ENCODE measurements at places on chromosomes 1 and 21.

- no peaks in the 10 kb centered on the region for H3K27me3 ChIP-seq
- no peak overlapping the region for H3K4me3 ChIP-seq
- no peak overlapping the region for H3K27ac ChIP-seq
- DNase-seq = no peak
These were observed 21.8 kb downstream of the CHD1L start for GRCh38 chr1:147264158-147264768.

GRCh38 chr1:170734412-170735175, 70.7 kb downstream of the PRRX1 start:
- no peak overlapping the region for H3K4me3 ChIP-seq
- H3K36me3 ChIP-seq = no peaks in the 10 kb centered on the region
- H3K27ac ChIP-seq = no peak overlapping the region
- H3K4me1 ChIP-seq = no peaks in the 10 kb centered on the region
- no peak for DNase-seq
- H3K27me3 ChIP-seq = no peaks in the 10 kb centered on the region

- no peaks in the 10 kb centered on the region for H3K27me3 ChIP-seq
- no peak overlapping the region for H3K4me3 ChIP-seq
- no peaks in the 10 kb centered on the region for H3K36me3 ChIP-seq
- no peak overlapping the region for H3K27ac ChIP-seq
These were observed 157.3 kb downstream of the NTMT2 start for GRCh38 chr1:170303034-170303433.

GRCh38 chr1:94620345-94621031, 78.9 kb upstream of the F3 start:
- no peak overlapping the region for H3K4me3 ChIP-seq
- no peak overlapping the region for H3K27ac ChIP-seq
- H3K36me3 ChIP-seq = no peaks in the 10 kb centered on the region

- H3K36me3 ChIP-seq = peaks cover 9% of the 10 kb centered on the region
- no peak overlapping the region for H3K4me3 ChIP-seq
- H3K27me3 ChIP-seq = no peaks in the 10 kb centered on the region
- peaks cover 30% of the 10 kb centered on the region for H3K4me1 ChIP-seq
These were observed 27.5 kb downstream of the SLC2A1 start for GRCh38 chr1:42931108-42931539.

GRCh38 chr1:168565825-168566224, 10.6 kb upstream of the XCL1 start:
- H3K27me3 ChIP-seq = no peaks in the 10 kb centered on the region
- no peak for DNase-seq
- no peak overlapping the region for H3K27ac ChIP-seq

- H3K4me3 ChIP-seq = no peak overlapping the region
- no peaks in the 10 kb centered on the region for H3K27me3 ChIP-seq
- peaks cover 11% of the 10 kb centered on the region for H3K36me3 ChIP-seq
- H3K27ac ChIP-seq = no peak overlapping the region
- DNase-seq = no peak
- no peaks in the 10 kb centered on the region for H3K4me1 ChIP-seq
These were observed 6.5 kb downstream of the TDRKH start for GRCh38 chr1:151783796-151784195.

DNA sequence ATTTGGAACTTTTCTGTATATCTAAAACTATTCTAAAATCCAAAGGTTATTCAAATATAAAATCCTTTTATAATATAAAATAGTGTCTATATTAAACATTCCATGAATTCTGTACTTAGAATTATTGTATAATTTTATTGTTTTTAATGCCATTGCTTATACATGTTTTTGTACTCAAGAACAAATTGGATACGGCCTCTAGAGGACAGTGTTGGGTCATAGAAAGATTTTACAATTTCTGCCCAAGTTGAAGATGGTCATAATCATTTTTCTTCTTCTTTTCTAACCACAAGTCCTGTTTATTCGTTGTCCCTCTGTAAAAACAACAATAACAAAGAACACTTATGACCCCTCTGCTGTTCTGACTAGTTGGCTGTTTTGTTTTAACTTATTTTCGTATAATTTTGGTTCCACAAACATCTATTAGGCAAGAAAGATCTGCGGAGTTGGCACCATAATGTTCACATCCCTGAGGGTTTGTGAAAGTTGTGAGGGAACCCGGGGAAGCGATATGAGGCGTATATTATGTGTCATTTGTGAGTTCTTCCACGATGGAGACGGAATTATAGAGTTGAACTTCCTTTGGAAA, 75.7 kb upstream of the KIF26B start:
- H3K36me3 ChIP-seq = no peaks in the 10 kb centered on the region
- no peaks in the 10 kb centered on the region for H3K4me1 ChIP-seq
- H3K4me3 ChIP-seq = no peak overlapping the region
- no peak for DNase-seq
- H3K27me3 ChIP-seq = no peaks in the 10 kb centered on the region
- no peak overlapping the region for H3K27ac ChIP-seq

GRCh38 chr1:226110249-226111097, 48.0 kb downstream of the H3-3A start:
- H3K4me1 ChIP-seq = peaks cover 20% of the 10 kb centered on the region
- H3K4me3 ChIP-seq = peak overlapping the region; percentile 81
- H3K36me3 ChIP-seq = no peaks in the 10 kb centered on the region
- H3K27ac ChIP-seq = peak overlapping the region; percentile 98

DNA sequence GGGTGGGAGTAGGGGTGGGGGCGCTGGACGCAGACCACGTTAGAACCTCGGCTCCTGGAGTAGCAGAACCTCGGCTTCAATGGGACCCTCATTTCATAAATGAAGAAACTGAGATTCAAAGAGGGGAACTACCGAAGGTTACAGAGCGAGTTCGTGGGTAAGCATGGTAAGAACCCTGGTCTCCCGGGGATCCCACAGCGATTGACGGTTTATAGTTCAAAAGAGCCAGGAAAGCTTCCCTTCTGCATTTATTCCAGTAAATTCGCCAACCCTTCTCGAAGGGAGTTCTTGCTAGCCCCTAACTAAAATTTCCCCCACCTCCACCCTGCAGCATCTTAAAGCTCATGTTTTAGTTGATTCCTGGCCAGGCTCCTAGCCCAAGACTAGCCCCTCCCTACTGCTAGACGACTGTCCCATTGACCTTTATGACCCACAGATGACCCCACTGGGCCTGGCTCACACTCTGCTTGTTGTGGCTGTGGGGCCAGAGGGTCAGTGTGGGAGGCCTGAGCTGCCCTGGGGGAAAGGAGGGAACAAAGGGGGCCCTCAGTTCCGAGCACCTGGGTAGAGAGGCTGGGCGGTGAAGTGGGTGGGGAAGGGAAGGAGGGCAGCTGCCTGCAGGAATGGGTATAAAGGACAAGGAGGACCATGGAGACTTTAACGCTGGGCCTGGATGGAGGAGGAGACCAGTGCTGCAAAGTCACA, 558 bp upstream of the KIF21B start:
- no peak for DNase-seq
- no peak overlapping the region for H3K27ac ChIP-seq
- H3K4me1 ChIP-seq = peaks cover 64% of the 10 kb centered on the region
- no peaks in the 10 kb centered on the region for H3K36me3 ChIP-seq
- H3K27me3 ChIP-seq = no peaks in the 10 kb centered on the region

DNA sequence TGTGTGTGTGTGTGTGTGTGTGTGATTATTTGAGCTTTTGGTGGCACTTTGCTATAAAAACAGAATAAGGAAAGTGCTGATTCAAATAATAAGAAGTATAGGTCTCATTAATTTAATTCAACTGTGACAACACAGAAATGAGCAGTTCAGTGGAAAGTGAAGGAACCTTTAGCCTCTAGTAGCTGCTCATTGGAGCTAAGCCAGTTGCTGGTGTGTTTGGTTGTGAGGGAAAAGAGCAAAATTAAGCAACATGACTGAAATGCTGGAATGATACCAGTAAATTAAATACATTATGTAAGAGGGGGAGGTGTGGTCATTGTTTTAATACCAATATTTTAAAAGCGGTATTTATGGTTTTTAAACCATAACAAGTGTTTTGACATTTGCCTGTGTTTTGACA, 55.2 kb downstream of the KIAA0040 start:
- no peaks in the 10 kb centered on the region for H3K27me3 ChIP-seq
- DNase-seq = no peak
- H3K36me3 ChIP-seq = no peaks in the 10 kb centered on the region
- no peaks in the 10 kb centered on the region for H3K4me1 ChIP-seq
- no peak overlapping the region for H3K27ac ChIP-seq
- H3K4me3 ChIP-seq = no peak overlapping the region

DNA sequence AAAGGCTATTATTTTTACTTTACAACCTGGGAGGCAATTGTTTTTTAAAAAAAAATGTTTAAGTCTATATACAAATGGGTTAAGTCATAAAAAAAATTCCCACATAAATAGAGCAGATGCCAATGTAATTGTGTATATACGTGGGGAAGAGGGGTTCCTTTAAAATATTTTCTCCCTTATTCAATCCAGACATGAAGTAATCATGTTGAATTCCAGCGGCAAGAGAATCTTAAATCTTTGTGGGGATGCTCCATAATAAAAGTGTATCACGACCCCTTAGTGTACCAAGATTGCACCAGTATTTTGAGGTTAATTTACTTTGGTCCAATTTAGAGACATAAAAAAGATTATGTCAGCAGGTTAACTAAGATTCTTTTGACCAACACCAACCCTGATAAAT, 62.1 kb downstream of the ARID4B start:
- H3K4me3 ChIP-seq = no peak overlapping the region
- H3K27me3 ChIP-seq = no peaks in the 10 kb centered on the region
- H3K27ac ChIP-seq = no peak overlapping the region
- no peak for DNase-seq
- H3K4me1 ChIP-seq = peaks cover 15% of the 10 kb centered on the region

DNA sequence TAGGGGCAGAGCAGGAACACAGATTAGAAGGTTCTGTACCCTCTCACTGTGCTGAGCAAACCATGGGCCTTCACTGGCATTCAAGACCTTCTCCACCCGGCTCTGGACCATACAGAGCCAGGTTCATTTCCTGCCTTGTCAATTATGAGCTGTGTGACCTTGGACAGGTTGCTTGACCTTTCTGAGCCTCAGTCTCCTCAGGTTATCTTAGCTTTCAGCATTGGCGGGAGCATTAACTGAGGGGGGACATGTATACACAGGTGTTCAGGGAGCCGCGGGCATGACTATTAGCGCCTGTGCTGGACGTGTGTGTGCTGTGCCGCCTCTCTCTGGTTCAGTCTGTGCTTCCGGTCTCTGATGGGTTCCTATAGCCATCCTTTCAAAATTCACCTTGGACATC, 32.1 kb downstream of the HTR6 start:
- DNase-seq = no peak
- no peaks in the 10 kb centered on the region for H3K4me1 ChIP-seq
- H3K27me3 ChIP-seq = no peaks in the 10 kb centered on the region
- peaks cover 21% of the 10 kb centered on the region for H3K36me3 ChIP-seq
- H3K4me3 ChIP-seq = no peak overlapping the region

GRCh38 chr21:37257511-37257966, 9.6 kb downstream of the VPS26C start:
- H3K27me3 ChIP-seq = no peaks in the 10 kb centered on the region
- H3K36me3 ChIP-seq = no peaks in the 10 kb centered on the region
- peak overlapping the region; percentile 58 for H3K4me3 ChIP-seq
- H3K4me1 ChIP-seq = peaks cover 17% of the 10 kb centered on the region
- DNase-seq = peak; percentile 71
- peak overlapping the region; percentile 75 for H3K27ac ChIP-seq

DNA sequence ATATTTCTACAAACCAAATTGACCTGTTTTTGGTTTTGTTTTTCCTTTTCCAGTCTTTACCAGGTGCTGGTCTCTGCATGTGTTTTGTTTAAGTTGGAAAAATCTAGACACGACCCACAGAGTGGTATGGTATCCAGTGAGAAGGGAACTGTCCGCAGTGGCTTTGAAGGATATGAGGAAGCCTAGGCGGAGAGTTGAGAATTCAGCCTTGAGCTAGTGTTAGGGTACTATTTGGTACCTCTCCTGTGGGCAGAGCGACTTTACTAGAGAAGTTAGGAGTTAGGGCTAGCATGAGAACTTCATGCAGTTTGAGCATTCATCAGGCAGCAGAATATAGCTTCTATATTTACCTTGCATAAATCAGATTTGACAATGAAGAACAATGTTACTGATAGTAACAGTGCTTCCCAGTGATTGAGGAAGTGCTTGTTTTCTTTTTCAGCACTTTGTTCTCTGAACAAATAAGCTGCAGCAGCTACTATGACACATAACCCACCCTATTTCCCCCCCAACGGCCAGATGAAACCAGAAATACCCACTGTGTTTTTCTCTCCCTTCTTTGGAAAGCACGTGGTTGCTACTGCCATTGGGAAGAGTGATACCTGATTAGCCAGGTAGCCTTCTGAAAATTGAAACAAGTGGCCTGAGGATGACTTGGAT, 19.0 kb downstream of the MRPS6 start:
- H3K4me3 ChIP-seq = no peak overlapping the region
- peaks cover 13% of the 10 kb centered on the region for H3K36me3 ChIP-seq
- H3K4me1 ChIP-seq = peaks cover 10% of the 10 kb centered on the region
- H3K27ac ChIP-seq = no peak overlapping the region

GRCh38 chr1:167654975-167655575, 25.0 kb downstream of the RCSD1 start:
- peaks cover 26% of the 10 kb centered on the region for H3K4me1 ChIP-seq
- no peak overlapping the region for H3K27ac ChIP-seq
- DNase-seq = no peak
- no peak overlapping the region for H3K4me3 ChIP-seq
- H3K36me3 ChIP-seq = no peaks in the 10 kb centered on the region

GRCh38 chr1:8274352-8274751, 43.6 kb upstream of the SLC45A1 start:
- H3K27ac ChIP-seq = no peak overlapping the region
- no peaks in the 10 kb centered on the region for H3K4me1 ChIP-seq
- no peak overlapping the region for H3K4me3 ChIP-seq
- H3K27me3 ChIP-seq = no peaks in the 10 kb centered on the region
- no peaks in the 10 kb centered on the region for H3K36me3 ChIP-seq

DNA sequence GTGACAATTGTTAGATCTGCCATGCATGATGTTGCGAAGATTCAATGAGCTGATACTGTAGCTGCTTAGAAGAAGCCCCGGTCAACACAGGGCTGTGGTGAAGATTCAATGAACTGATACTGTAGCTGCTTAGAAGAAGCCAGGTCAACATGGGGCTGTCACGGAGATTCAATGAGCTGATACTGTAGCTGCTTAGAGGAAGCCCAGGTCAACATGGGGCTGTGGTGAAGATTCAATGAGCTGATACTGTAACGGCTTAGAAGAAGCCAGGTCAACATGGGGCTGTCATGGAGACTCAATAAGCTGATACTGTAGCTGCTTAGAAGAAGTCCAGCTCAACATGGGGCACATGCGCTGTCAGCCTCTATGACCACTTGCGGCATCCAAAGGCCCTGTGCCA, 18.8 kb upstream of the BACE2 start:
- no peak overlapping the region for H3K4me3 ChIP-seq
- H3K27ac ChIP-seq = no peak overlapping the region
- H3K27me3 ChIP-seq = no peaks in the 10 kb centered on the region
- no peaks in the 10 kb centered on the region for H3K4me1 ChIP-seq

DNA sequence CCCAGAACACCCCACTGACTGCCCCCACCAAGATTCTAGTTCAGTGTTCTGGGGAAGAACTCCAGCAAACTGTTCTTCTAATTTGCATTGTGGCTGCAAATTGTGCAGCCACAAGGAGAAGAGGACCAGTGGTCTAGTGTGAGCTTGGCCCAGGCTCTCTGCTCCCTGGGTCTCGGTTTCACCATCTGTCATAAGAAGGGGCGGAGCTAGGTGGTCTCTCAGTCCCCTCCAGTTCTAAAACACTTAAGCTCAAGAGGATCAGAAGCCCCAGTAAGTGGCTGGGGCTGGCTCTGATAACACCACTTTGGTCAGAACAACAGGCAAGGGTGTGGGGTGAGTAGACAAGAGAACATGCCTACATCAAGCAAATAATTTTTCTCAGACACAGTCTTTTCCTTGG, 99.9 kb downstream of the BEND5 start:
- H3K4me3 ChIP-seq = no peak overlapping the region
- no peak for DNase-seq
- H3K4me1 ChIP-seq = no peaks in the 10 kb centered on the region
- no peaks in the 10 kb centered on the region for H3K36me3 ChIP-seq

All from upper lobe of right lung (tissue), 1 donor.